Activated naive CD4-positive, alpha-beta T cell treated with anti-CD3 and anti-CD28 coated beads for 36 hours (primary cell): ENCODE measurements at places on chromosomes 1 and 21.

- DNase-seq: no peak
These were observed 168.6 kb upstream of the CAMK1G start for GRCh38 chr1:209414803-209415329.

DNA sequence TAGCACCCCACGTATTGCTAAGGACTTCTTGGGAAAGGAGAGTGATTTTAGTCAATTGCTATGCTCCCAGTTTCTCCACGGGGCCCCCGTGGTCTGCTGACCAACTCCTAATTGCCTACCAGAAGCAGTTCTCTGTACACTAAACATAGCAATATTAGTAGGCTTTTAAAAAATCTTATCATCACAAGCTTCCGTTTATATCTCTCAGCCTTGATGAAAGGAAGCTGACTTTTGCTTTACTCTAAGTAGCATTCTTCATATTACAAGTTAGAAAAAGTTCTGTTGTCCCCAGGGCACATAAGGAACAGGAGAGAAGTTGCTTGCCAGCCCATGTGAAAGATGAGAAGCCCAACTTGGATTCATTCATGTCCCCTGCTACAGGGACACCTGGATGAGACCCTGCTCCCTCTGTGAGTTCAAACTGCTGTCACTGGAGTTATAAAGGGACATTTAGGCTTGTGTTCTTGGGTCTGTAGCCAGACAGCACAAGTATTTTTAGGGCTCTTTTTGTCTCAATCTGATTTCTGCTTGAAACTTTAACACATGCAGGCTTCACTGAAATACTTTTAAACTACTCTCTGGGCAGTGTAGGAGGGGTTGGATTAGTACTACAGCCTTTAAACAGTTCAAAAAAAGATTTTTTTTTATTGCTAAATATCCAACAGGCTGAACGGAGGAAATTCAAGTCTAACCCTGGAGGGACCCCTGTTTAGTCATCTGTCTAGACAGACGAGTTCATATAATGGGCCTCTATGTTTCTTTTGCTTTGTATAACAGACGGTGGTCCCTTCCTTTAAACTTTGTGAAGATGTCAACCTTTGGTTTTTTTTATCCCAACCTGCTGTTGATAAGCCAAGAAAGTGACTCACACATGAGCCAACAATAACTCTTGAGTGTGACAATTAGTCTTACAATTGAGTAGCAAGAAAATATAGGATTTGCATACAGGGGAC is 29.5 kb downstream of the TGFB2 start:
- no peak for DNase-seq

- DNase-seq: no peak
These were observed 10.4 kb upstream of the SNAPIN start for GRCh38 chr1:153648000-153648643.

DNA sequence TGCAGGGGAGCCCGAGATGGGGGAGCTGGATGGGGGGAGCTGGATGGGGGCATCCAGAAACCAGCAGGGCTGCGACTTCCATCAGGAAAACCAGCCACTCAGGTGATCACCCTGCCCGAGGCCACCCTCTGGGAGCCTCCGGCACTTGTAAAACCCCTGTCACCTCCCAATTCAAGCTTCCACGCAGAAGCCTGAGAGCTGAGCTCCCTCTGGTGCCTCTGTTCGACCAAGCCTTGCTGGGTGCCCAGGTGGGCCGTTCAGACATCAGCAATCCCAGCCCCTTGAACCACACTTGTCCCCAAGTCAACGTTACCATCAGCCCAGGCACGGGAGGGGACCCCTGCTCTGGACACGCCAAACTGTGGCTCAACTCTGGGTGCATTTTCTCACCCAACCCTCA is 59.6 kb downstream of the MEGF6 start:
- DNase-seq: no peak

GRCh38 chr1:147725685-147726084 is 34.7 kb downstream of the GJA5 start:
- no peak for DNase-seq

- peak; percentile 10 for DNase-seq
These were observed 81.0 kb upstream of the IVNS1ABP start for GRCh38 chr1:185398022-185398421.

DNA sequence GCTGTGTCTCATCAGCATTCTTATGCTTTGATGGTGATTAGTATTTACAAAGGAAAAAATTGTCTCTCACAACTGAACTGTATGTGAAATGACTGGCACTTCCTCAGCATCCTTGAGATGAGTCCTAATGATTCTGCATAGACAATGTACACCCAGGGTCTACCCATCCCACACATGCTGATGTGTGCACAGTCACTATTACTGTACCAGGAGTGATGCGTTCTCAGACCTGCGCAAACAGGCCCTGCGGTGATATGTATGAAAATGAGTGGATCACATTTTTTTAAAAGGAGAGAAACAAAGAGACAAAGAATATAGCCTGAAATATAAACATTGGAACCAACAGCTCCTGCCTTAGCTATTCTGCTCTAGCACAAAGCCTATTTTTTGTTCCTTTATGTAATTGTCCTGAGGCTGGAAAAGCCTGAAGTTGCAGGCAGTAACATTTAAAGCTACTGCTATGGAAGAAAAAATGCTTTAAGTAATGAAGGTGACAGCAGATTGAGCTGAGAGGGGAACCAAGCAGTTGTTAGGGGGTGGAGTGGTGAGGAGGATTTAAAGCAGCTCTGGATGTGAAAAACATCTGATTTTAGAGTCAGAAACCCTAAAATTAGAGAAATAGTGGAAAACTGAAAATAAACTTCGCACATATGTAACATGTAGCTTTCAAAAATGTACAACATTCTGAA is 5.5 kb downstream of the RCAN1 start:
- DNase-seq: no peak

DNA sequence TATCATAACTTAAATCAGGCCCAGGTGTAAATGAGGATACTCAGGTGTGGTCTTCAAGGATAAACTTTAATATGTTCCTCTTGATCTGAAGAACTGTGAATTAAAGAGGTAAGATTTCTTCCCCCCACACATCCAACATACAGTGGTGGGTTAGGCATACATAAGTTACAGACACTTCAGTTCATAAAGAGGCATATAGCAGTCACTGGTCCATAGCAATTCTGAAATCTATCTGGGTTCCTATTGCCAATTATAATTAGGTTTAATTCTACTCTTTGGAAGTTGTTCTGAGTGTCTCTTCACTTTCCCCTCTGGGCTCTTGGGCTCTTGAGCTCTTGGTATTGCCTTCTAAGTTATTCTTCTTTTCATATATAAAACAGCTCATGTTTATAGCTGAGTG is 32.5 kb upstream of the TSPAN2 start:
- no peak for DNase-seq

- no peak for DNase-seq
These were observed 2021.9 kb downstream of the MRPL39 start for GRCh38 chr21:23585419-23585818.

GRCh38 chr1:202664083-202664482 is 46.2 kb downstream of the SYT2 start:
- no peak for DNase-seq

- DNase-seq: peak; percentile 67
These were observed 41.0 kb upstream of the COL18A1 start for GRCh38 chr21:45363921-45364467.

- no peak for DNase-seq
These were observed 4.0 kb upstream of the SLC25A34 start for GRCh38 chr1:15731735-15732685.

GRCh38 chr1:31234870-31235269 is 4.8 kb downstream of the NKAIN1 start:
- no peak for DNase-seq

GRCh38 chr1:41478118-41478748 is 6.2 kb downstream of the EDN2 start:
- no peak for DNase-seq

DNA sequence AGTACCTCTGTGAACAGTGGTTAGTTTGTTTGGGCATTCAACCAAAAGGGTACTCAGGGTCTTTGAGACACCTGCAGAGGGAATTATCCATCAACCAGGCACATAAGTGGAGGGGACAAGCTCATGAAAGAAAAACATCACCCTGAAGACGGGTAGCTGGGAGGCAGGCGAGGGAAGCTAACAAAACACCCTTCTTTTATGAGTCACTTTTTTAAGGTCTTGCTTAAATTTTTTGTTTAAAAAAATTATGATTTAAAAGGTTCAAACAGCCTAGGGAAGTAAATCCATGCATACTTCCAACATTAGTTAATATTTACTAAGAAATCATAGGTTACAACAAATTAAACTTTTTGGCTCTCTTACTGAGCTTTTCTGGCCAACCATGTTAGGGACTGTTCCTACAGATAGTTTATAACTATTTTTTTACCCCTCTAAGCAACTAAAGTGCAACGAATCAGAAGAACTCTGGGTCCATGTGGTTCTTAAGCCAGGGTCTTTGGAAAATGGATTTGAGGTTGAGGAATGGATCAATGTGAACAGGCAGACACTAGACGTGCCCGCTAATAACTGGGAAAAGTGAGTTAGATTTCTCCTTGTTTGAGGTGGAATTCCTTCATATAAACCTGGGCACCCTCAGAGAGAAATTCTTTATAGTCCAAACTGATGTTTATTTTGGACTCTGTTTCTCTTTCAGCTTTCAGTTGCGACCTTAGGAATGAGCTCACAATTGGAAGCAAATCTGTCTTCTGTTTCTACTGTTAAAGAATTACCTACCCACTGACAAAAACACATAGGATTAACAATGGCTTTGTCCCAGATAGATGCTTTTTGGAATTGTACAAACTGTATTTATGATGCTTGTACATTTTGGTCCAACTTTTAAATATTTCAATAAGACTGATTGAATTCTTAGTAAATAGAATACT is 123.0 kb downstream of the LYPLAL1 start:
- DNase-seq: no peak

GRCh38 chr1:55827350-55827749 is 612.2 kb upstream of the USP24 start:
- DNase-seq: no peak
